Activated CD8-positive, alpha-beta memory T cell treated with anti-CD3 and anti-CD28 coated beads for 48 hours (primary cell): ENCODE measurements at places on chromosomes 5 and 9.

GRCh38 chr5:137268646-137269045 lies 230.5 kb downstream of the SPOCK1 start:
- DNase-seq, result no peak

GRCh38 chr5:65919773-65920172 lies 6.6 kb upstream of the ERBIN start:
- DNase-seq, result no peak

- no peak for DNase-seq
These were observed 57.9 kb upstream of the SIMC1 start for GRCh38 chr5:176180339-176180738.

DNA sequence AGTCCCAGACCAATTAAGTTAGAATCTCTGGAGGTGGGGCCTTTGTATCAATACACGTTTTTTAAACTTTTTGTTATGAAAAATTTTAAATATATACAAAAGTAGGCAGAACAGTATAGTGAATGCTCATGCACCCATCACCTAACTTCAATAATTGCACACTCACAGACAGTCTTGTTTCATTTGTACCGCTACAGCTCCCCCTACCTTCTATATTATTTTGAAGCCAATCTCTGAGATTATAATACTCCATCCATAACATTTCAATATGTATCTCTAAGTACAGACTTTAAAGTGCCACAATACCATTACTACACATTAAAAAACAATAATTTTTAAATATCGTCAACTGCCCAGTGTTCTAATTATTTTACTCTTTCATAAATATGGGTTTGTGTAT lies 32.9 kb downstream of the ISL1 start:
- no peak for DNase-seq

GRCh38 chr9:108850293-108850897 lies 5.4 kb downstream of the ACTL7B start:
- DNase-seq, result no peak

- no peak for DNase-seq
These were observed 1166.4 kb downstream of the CDH12 start for GRCh38 chr5:21686706-21687105.

GRCh38 chr5:5011151-5011550 lies 129.0 kb upstream of the ADAMTS16 start:
- no peak for DNase-seq

- DNase-seq, result no peak
These were observed 435 bp downstream of the ZNF189 start for GRCh38 chr9:101398930-101399642.

DNA sequence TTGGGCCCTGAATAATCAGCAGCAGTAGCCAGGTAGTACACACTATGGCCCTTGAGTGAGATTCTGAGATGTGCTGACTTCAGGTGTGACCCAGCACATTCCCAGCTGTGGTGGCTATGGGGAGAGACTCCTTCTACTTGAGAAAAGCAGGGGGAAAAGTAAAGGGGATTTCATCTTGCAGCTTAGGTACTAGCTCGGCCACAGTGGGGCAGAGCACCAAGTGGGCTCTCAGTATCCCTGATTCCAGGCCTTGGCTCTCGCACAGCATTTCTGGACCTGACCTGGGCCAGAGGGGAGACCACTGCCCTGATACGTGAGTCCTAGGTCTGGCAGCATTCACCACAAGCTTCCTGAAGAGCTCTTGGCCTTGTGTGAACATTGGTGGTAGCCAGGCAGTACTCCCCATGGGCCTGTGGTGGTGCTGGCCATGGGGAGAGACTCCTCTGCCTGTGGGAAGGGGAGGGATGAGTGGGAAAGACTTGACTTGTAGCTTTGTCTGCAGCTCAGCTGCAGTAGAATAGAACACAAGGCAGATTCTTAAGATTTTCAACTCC lies 27.6 kb downstream of the PTGS1 start:
- DNase-seq, result no peak

GRCh38 chr9:20981486-20981885 lies 50.0 kb downstream of the HACD4 start:
- no peak for DNase-seq
